ENCODE measurements at places on chromosomes 2 and 18.
A peak's percentile ranks its signal among the peaks of the same experiment; 100 is the strongest.

- DNase-seq: no peak
Measured at GRCh38 chr2:31707992-31708391, 127.3 kb upstream of the SRD5A2 start.

GRCh38 chr18:78753240-78753639, 226.4 kb upstream of the SALL3 start:
- DNase-seq: no peak

DNA sequence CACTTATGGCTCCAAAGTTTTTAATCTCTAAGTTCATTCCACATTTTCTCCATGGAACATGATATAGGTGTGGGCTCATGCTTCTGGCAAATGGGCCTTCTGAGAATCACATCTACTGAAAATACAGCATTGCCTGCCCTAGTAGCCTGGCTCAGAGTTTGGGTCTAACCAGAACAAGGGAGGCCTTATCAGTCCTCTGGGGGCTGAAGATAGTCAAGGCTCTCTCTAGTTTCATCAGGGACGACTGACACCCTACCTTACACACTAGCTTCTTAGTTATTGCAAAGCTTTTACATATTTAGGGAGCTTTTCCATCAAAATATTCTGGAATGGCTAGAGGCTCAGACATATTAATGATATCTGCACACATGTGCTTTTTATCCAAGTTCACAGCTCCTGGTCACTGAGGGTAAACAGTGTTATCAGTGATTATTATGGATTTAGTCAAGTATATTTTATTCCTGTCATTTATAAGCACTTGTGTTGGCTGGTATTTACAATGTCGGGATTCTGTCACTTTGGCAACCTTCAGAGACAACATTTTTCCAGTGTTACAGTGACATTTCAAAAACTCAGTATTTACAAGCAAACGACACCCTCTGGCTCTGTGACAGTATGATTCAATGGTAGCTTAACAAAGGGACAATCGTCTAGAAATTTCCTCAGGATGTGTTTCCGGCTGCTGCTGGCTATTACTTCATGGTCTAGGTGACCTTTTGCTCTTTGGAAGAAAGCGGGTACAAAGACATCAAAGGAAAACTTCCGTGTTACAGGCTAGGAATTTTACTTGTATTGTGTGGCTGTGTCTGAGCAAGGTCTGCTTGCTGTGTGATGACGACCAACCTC, 200.6 kb downstream of the TCF4 start:
- no peak for DNase-seq

DNA sequence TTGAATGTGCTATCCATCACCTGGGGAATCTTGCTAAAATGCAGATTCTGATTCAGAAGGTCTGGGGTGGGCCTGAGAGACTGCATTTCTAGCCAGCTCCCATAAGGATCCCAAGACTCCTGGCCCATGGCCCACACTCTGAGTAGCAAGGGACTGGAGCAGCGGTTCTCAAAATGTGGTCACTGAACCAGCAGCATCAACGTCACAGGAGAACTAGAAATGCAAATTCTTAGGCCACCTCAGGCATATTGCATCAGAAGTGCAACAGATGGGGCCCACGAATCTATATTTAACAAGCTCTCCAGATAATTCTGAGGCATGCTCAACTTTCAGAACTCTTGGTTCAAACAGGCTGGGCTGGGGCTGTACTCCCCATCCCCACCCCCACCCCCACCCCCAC, 74.6 kb downstream of the DHRS9 start:
- DNase-seq: no peak

DNA sequence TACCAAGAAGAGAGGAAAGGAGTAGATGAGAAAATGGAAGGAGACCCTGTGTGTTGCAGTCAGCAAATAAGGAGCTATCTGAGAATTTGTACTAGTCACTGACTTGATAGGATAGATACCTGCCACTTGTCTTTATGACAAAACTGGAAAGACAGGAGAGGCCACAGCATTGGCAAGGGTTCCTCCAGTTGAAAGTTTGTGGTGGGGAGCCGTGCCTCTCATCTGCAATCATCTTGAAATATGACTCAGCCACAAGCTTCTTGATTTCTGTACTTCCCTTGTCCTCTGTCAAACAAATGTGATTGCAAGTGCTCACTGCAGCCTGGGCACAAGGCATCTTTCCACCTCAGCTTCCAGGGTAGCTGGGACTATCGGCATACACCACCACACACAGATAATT, 99.1 kb downstream of the GREB1L start:
- DNase-seq: no peak

DNA sequence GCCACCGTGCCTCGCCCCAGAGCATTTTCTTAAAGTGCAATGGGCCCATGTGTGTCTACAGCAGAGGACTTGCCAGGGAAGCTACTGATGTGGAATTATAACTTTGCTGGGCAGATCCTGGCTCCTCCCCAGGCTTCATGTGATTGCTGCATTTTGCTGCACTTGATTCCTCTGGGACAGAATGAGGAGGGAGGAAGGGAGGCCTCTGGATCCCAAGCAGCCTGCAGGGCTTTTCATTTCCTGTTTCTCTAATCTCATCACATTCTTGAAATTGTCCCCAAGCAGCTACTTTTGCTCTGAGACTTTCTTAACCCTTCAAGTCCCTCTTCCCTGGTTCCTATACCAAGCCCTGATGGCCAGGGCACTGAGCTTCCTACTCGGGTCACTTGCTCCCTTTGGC, 134.4 kb upstream of the SEC11C start:
- DNase-seq: no peak

DNA sequence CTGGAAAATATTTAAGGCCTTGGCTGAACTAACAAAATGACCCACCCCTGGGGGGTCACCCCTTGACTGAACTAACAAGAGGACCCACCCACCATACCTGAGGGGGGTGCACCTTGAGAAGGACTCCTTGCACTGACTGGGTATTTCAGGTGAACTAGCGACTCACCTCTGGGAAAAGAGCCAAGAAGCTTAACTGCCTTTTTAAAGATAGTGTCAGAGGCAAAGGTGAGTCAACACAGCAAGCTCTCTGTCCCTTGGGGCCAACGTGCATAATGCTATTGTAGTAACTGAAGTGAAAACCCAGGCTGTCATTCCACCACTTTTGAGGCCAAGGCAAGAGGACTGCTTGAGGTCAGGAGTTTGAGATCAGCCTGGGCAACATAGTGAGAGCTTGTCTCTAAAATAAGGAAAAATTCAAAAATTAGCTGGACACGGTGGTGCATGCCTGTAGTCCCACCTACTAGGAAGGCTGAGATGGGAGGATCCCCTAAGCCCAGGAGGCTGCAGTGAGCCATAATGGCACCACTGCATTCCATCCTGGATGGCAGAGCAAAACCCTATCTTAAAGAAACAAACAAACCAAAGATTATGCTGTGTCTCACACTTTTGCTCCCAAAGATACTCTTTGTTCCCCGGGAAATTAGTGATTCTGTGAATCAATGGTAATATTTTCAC, 36.4 kb upstream of the ZCCHC2 start:
- DNase-seq: no peak

GRCh38 chr18:71450257-71450656, 1093.9 kb downstream of the CBLN2 start:
- DNase-seq: no peak

GRCh38 chr2:129755786-129756185, 223.7 kb upstream of the RAB6C start:
- no peak for DNase-seq

DNA sequence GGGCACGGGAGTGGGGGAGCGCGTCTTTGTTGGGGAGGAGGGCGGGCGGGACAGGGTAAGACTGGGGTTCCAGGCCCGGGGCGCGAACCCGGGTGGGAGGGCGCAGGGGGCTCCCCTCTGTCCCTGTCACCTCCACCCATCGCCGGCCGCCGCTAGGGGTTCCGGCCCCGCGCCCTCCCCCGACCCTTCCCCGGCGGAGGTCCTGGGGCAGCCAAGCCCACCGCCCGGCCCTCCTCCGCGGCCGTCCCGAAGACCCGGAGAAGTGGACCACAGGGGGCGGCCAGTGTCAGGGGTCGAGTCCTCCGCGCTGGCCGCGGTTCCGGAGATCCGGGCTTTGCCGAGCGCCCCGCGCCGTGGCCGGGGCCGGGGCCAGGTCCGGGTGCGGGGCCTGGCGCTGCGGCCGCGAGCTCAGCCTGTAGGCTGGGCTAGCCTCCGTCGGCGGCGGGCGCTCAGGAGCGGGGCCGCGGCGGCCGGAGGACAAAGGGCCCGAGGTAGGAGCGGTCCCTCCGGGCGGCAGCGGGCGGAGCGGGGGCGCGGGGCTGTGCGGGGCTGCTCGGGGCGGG, 16.6 kb upstream of the E2F6 start:
- DNase-seq: no peak

GRCh38 chr2:188969236-188969635, 4.9 kb upstream of the COL3A1 start:
- DNase-seq: no peak

DNA sequence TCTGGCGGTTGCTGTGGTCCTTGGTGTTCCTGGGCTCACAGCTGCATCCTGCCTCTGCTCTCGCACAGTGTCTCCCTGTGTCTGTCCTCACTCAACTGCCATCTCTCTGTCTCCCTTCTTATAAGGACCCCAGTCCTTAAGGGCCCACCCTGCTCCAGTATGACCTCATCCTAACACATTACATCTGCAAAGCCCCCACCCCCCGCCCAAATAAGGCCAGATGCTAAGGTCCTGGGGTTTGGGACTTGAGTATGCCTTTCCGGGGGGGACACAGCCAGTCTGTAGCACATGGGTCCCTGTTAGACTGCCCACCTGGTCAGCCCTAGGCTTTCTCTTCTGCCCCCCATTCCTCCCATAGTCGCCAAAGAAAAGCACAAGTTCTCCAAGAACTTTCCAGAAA, 40.7 kb downstream of the FER1L5 start:
- DNase-seq: no peak

DNA sequence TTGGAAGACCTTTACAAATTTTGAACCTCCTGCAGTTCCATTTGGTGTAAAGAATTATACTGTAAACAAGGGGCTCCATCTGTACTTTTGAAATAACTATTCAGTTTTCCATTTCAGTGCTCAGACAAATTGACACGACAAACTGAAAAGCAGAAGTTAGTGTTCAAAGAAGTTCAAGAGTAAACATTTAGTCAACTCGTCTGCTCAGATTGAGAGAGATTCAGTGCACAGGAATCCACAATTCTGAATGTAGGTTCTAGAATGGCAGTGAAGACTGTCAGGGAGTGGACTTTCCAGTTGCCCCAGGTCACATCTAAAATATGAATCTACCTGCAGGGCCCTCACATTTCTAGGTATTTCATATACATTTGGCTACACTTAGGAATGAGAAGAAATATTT, 322.3 kb upstream of the TCF4 start:
- no peak for DNase-seq

- DNase-seq: no peak
Measured at GRCh38 chr18:5519448-5520298, 24.1 kb downstream of the EPB41L3 start.

GRCh38 chr2:201880579-201880978, 74.2 kb downstream of the CDK15 start:
- DNase-seq: peak; percentile 90

- no peak for DNase-seq
Measured at GRCh38 chr2:145090841-145091761, 571.2 kb upstream of the ZEB2 start.

GRCh38 chr2:30141136-30141535, 5.7 kb upstream of the YPEL5 start:
- DNase-seq: no peak

DNA sequence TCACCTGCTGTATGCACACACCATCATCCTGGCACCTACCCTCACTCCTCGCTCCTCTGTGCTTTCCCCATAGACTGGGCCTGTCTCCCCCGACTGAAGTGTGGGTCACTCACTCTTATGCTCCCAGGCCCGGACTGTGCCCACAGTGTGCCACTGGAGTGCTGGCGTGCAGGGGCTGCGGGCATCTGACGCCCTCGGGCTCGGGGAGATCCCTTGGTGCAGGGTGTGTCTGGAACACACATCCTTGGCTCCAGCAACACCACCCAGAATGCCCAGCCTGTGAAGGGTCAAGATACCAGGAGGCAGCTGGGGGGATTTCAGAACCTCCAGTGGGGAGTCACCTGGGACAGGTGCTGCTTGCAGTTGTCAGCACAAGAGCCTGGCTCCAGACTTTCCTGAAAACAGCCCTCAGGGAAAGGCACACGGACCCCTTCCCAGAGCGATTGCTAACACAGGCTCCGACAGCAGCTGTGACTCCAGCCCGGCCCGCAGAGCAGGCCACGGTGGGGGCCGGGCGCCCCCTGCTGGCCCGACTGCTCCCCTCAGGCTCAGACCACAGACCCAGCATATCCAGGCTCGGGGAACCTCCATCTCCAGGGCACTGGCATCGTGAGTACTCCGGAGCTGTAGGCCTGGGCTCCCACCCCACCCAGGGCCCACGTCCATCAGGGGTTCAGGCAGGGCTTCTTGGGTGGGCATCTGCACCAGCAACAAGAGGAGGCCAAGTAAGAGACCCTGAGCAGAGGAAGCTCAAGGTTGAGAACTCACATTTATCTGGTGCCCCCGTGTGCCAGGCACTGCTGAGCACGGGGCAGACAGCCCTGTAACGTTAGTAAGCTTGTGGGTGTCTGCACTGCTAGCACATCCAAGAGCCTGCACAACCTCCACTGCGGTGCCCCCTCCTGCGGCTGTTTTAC, 8.6 kb downstream of the HS1BP3 start:
- DNase-seq: peak; percentile 81

DNA sequence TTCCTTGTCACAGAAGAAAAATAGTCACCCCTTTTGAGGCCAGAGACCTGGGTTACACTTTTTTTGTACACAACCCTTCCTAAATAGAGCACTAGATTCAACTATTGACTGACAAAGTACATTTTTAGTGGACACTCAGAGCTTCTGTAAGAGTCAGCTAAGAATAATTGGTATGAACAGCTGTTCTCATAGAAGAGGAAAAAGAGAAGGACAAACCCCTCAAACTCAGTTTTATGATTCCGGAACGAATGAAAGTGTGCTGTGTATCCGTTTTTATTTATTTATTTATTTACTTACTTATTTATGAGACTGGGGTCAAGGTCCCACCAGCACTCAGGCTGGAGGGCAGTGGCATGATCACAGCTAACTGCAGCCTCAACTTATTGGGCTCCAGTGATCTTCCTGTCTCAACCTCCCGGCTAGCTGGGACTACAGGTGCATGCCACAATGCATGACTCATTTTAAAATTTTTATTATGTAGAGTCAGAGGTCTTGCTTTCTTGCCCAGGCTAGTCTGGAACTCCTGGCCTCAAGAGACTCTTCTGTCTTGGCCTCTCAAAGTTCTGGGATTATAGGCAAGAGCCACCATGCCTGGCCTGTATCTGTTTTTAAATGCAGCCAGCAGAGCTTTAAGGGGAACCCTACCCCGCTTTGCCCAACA, 36.0 kb upstream of the FZD5 start:
- DNase-seq: no peak

- no peak for DNase-seq
Measured at GRCh38 chr2:100954044-100954420, 48.1 kb upstream of the RPL31 start.

DNA sequence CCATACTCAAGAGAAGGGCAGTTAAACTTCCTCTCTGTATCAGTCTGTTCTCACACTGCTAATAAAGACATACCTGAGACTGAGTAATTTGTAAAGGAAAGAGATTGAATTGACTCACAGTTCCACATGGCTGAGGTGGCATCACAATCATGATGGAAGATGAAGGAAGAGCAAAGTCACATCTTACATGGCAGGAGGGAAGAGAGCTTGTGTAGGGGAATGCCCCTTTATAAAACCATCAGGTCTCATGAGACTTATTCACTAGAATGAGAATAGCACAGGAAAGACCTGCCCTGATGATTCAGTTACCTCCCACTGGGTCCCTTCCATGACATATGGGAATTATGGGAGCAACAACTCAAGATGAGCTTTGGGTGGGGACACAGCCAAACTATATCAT, 1.4 kb upstream of the IL36B start:
- DNase-seq: no peak

GRCh38 chr2:3703236-3703756, at the start of gene DCDC2C:
Gene DCDC2C, plus strand, starts transcription at chr2:3703575. Its CDS starts 177 bp downstream, at chr2:3703752.
- DNase-seq: no peak

Data from KBM-7 (cell line).